ENCODE measurements at places on chromosomes 11 and 22. TPM values are rescaled to one million over a fixed set of nuclear protein-coding genes. Genes with fewer than 3 reads are reported as not detected.

Gene MYO18B
- not detected for total RNA-seq

Gene DKK3
- total RNA-seq, result 156 TPM

Gene SCGB1A1
- not detected for total RNA-seq

Gene ACP2
- 64.2 TPM for total RNA-seq

Gene PIH1D2
- 1.4 TPM for total RNA-seq

Gene CNTF
- total RNA-seq, result 1.7 TPM

Gene LRRC55
- total RNA-seq, result 0.05 TPM

Gene SYCE3
- total RNA-seq, result not detected

Gene SSH3
- 19.7 TPM for total RNA-seq

Gene GVQW3
- 0.68 TPM for total RNA-seq

- DNase-seq, result no peak
Observed at GRCh38 chr11:62842171-62842741, 2.9 kb upstream of the WDR74 start.

- DNase-seq, result peak; percentile 92
Observed at GRCh38 chr11:123473941-123474677, 44.0 kb downstream of the GRAMD1B start.

GRCh38 chr11:121466063-121466794, 13.5 kb upstream of the SORL1-AS1 start:
- DNase-seq, result peak; percentile 90

GRCh38 chr11:85076535-85077330, 550.4 kb downstream of the DLG2 start:
- no peak for DNase-seq

DNA sequence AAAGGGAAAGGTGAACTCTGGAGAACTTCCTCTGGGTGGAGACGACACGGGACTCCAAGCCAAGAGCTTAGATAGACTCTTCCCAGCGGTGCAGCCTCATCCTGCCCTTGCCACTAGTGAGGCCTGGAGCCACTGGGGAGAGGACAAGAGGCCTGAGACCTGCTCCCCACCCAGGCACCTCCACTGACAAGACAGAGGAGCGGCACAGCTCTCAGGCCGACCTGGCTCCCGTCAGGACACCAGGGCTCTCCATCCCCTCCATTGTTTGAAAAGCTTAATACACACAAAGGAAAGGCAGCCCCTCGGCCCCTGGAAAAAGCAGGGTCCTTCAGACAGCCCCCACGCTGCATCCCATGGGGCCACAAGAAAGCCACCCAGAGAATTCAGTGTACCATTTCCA, 29.6 kb downstream of the POLDIP3 start:
- DNase-seq, result no peak

DNA sequence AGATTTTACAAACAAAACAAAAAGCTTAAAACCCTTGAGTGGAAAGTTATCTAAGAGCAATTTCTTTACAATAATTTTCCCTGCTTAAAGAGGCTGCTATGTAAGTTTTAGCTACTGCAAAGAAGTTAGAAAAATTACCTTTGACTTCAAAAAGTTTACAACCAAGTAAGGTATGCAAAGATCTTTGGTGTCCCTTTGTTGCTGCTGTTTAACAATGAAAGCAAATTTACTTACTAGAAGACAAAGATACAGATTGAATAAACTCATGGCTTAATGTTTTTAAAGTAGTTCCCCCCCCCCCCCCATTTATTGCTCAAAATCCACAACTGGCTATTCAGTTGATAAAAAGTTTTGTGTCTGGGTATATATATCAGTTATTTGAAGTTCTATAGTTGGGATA, 26.0 kb downstream of the TMEM123 start:
- no peak for DNase-seq

- peak; percentile 43 for DNase-seq
Observed at GRCh38 chr11:112165049-112165448, 1.2 kb upstream of the IL18 start.

DNA sequence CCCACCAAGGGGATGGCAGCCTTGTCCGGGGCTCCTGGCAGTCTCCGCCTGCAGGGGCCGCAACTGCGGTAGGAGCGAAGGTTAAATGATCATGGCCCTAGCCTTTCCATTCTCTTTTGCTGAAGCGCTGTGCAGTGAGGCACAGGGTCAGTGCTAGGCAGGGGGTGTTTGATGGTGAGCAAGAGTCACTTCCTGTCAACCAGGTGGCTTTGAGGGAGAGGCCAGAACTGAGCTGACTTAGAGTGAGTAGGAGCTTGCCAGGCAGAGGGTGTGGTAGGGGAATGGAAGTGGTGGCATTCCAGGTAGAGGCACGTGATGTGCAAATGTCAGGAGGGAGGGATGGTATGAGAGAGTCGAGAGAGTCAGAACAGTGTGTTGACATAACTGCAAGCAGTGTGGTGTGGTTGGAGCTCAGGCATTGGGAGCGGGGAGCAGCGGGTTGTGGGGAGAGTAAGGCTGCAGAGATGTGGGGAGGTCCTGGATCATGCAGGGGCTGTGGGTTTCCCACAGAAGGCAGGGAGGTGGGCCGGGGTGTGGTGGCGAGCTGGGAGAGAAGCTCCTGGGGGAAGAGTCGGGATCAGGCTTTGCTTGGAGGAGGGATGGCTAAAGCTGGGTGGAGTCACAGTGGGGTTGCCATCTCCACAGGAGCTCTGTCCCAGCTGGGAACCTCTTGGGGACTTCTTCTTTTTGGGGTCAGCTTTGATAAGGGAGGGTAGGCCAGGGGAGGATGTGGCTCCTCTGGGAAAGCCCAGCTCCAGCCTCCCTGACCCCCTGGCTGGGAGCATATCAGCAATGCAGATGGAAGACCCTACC, 33.3 kb downstream of the AMPD3 start:
- DNase-seq, result no peak

DNA sequence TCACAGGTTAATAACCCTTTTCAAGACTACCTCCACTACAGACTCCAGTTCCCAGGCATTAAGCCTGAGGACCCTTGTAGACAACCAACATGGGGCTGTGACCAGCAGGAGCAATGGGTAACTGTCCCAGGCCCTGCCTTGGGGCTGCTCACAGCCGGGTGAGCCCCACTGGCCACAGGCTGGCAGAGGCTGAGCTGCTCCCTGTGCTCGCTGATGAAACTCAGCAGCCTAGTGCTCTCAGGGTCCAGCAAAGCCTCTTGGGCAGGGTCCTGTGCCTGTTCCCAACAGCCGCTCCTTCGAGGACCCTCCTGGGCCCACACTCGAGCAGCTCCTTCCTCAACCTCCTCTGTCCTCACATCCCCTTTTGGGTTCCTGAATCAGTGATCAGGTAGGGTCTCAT, 99.8 kb downstream of the VPREB1 start:
- no peak for DNase-seq

DNA sequence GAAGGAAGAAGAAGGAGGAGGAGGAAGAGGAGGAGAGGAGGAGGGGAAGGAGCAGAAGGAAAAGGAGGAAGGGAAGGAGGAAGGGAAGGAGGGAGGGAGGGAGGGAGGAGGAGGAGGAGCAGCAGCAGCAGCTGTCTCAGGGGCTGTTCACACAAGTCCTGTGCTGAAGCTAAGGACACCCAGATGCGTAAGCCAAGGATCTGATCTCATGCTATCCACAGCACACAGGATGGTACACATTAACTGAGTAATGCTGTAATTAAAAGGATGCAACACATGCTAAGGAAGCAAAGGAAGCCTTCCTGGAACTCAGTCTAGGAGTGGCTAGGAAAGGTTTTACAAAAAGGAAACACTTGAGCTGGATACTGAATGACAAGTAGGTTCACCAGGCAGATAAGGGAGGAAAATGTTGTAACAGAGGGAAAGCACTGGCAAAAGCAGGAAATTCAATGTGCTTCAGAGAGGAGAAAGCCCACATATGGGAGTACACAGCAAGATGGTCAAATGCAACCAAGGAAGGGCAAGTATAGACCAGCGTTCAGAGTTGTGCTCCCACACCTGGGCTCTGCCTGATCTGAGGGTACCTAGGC, 32.0 kb downstream of the TRIM66 start:
- DNase-seq, result peak; percentile 17

DNA sequence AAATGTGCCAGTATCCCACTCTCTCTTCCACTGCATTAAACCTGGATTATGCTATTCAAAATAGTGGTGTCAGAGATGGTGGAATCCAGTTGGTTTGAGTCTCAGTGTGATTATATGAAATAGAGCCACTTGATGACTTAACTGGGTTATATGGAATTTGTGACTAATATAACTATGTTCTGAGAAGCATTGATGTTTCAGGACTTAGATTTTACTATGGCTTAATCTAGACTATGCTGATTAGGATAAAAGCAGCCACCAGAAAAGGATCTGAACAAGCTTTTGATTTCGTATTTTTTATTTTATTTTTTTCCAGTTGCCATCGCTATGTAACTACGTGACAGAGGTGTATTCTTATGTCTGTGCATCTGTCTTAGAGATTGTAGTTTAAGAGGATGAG, 39.1 kb downstream of the MS4A6A start:
- no peak for DNase-seq

DNA sequence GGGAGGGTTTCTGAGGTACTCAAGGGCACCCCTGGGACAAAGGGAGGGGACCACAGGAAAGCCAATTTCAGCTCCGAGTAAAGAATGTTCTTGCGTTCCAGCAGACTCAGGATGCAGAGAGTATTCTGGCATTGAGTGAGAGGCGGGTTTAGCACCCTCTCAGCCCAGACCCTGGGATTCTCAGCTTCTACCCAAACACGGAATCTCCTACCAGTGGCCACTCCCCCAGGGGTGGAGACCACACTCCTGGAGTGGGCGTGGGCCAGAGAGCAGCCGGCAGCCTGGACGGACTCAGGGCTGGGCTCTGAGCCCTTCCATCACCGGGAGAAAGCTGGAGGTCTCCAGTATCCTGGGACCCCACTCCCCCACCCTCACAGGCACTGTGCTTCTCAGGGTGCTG, 26.1 kb upstream of the TTLL12 start:
- no peak for DNase-seq

DNA sequence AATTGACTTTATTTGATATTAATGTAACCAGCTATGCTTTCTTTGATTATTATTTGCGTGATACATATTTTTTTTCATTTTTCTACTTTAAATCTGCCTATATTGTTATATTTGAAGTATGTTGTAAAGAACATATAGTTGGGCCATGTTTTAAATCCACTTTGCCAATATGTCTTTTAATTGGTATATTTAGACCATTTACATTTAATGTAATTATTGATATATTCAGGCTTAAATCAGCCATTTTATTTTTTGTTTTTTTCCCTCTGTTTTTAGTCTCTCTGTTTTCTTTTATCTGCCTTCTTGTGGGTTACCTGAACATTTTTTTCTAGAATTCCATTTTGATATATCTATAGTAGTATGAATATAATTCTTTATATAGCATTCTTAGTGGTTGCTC, 55.9 kb downstream of the ADAMTS15 start:
- DNase-seq, result no peak

DNA sequence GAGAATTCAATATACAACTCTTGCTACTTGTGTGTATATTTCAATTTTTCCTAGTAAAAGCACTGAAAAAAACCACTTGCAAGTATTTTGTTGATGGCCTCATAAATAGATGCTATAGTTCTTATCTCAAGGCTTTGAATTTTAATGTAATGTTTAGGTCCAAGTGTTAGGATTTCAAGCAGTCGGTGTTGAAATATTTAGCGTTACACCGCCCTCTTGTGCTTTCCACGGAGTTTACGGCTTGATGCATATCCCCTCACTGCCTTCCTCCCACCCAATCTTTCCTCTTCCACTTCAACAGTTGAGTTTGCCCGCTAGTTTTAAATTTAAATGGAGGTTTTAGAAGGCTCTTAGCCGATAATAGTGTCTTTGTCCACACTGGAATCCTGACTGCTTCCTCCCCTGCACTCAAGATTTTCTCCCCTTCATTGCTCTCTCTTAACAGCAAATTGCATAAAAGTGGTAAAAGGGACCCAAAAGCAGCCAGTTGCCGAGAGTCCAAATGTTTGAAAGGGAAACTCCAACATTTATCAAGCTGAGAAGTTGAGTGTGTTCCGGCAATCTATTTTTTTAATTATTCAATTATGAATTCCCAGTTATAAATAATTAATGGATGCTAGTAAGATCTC, 25.9 kb upstream of the HTATIP2 start:
- peak; percentile 57 for DNase-seq

DNA sequence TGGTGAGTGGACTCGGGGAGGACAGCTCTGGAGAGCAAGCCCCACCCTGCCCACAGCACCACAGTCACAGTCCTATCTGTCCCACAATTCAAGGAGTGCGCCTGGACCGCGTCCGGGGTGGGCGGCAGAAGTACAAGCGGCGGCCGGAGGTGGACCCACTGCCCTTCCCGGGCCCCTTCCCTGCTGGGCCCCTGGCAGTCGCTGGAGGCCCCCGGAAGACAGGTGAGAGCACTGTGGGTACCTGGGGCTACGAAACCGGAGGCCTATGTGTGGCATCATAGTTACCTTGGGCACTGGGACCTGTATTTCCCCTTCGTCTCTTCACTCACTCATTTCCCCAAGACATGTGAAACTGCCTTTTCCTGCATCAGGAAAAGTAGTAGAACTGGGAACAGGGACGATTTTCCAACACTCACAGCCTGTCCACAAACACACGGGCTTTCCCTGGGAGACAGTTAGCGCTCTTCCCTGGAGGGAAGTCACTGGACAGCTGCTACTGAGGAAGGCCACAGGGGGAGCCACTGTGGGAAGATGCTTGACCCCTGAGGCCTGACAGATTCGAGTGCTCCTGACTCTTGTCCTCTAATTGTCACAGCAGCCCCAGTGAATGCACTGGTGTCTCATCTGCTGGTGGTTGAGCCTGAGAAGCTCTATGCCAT, 3.1 kb downstream of the TRMT112 start:
- DNase-seq, result no peak

GRCh38 chr11:1514336-1515061, 27.9 kb upstream of the MOB2 start:
- no peak for DNase-seq

DNA sequence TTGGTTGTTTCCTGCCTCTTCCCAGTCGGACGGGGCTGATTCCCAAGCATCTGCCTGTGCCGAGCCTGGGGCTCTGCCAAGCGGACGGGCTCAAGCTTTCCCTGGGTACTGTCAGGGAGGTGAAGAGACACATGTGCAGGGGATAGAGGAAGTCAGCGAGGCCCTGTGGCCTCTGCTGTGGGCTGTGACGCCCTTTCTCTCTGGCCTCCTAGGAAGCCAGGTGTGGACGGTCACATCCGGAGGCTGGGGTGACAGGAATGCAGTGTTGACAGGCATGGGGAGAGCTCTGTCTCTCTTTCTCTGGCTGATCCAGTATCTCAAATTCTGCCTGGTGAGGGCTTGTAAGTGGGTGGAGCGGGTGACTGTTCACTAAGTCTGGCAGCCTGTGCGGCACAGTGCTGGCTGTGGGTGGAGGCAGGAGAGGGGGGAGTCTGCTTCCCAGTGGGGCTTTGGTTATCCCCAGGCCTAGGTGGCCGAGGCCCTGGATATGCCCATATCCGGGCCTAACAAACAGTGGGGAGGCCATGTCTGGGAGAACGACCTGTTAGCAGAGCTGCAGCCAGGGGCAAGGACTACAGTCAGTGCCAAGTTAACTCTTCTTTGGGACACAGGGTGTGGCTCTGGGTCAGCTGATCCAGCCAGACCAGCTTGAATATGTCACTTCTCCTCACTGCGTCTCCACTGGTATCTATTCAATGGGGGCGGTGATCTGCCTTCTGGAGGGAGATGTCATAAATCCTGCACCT, 1.9 kb downstream of the KCTD17 start:
- no peak for DNase-seq

All from dermis blood vessel endothelial cell (primary cell).